D721Med (cell line): ENCODE measurements at places on chromosomes 6 and 20.

DNA sequence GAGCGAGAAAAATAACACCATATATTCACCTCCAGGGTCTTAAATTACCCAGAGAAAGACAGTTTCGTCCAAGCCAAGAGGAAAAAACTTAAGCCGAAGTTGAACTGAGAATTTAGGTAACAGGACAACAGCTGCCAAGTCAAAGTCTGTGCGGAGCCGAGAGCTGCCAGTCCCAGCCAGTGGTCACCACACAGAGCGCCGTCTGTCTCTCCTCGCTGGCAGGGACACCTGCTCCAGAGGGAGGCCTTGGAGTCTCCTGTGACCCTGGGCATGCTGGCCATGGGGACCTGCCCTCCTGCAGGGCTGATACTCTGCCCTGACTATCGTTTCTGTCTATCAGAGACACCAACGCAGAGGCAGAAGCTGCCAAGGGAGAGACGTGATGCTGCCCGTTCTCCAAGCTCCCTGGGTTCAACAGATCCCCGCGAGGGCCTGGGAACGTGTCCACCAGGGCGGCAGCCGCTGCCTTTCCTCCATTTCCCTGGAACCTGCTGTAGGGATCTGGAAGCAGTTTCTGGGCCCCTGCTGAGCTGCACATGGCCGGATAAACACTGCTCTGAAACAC, 341.3 kb downstream of the SMOC2 start:
- DNase-seq, result no peak

DNA sequence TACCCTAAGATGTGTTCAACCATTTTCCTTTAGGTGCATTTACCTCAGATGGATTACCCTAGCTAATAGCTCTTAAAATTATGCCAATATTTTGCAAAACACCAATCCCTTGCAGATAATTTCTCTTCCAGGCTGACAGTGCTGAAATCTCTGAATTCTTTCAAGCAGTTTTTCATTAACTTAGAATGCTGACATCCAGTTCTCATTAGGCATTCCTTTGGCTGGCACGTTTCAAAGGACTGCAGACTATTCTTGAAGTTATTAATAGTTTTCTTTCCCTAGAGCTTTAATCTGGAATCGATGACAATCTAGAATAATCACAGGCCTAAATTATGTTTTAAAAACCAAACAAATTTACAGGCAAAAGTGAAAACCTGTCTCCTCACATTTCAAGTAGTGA, 68.3 kb downstream of the SMLR1 start:
- no peak for DNase-seq

DNA sequence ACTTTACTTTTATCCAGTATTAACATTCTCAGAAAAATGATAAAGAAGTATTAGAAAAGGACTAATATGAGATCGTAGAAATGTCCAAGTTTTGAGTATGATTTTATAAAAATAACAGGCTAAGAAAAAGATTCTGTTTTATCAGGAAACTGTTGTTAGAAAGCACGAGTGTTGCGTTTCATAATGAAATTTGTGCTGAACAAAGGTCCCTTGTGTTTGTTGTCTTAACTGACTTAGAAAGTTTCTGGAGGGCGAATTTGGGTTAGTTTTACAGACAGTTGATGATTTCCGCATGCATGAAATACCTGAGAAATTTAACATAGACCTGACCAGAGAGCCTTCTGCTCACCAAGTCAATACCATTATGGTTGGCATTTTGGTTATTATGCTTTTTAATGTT, 136.0 kb downstream of the FNDC1 start:
- DNase-seq, result no peak

- DNase-seq, result peak; percentile 84
These were observed 98.8 kb downstream of the ASXL1 start for GRCh38 chr20:32456869-32457478.

DNA sequence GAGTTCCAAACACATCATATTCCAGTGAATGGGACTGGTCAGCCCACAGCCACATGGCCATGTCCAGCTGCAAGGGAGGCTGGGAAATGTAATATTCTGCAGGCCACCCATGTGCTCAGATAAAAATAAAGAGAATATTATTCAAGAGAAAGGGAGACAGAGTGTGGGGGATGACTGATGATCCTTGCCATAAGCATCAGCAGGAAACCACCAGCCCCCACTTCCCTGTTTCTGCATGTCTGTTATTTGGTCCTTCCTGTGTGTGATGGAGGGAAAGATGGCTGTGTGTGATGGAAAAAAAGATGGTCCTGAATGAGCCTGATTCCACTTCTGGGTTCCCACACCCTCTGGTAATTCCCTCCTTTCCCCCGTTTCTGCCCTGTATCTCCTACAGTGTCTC, 13.1 kb upstream of the RSPO4 start:
- no peak for DNase-seq

- no peak for DNase-seq
These were observed 28.2 kb downstream of the CGA start for GRCh38 chr6:87066449-87067333.

DNA sequence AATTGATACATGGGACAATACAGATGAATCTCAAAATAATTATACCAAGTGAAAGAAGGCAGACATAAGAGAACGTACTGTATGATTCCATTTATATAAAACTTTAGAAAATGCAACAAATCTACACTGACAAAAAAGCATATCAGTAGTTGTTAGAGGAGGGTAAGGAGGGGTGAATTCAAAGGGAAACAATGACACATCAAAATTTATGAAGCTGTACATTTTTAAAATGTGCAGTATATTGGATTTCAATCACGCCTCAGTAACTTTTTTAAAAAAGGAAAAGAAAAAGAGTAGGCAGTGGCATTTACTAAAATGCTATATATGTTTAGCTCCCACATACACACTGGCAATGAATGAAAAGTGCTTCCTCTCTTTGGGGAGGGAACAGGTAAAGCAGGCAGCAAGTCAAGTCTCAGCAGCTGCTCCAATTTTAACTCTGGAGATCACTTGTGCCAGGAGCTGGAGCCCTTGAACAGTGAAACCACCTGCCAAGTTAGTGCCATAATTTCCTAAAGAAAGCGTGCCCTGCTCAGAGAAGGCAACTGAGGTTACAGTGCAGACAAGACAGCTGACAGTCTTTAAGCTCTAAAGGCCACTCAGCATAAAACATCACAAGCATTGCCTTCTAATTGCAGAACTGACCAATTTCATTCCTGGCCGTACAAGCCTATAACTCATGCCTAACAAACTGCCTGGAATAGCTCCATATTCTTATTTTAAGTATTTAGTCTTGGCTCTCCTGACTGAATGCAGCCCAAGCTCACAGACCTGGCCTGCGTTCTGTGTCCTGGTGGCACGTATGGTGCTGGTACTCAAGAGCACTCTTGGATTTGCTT, 10.9 kb downstream of the FKBP1A start:
- DNase-seq, result no peak

GRCh38 chr6:43013843-43014433, at the start of the genes KLHDC3 and MEA1:
Gene KLHDC3, plus strand, starts transcription at chr6:43014249. Its CDS starts 2,944 bp downstream, at chr6:43017193.
Gene MEA1, minus strand, starts transcription at chr6:43013946. Its CDS starts 133 bp downstream, at chr6:43013813.
- peak; percentile 91 for DNase-seq

- DNase-seq, result no peak
These were observed 7.6 kb downstream of the LEMD2 start for GRCh38 chr6:33781131-33781975.

DNA sequence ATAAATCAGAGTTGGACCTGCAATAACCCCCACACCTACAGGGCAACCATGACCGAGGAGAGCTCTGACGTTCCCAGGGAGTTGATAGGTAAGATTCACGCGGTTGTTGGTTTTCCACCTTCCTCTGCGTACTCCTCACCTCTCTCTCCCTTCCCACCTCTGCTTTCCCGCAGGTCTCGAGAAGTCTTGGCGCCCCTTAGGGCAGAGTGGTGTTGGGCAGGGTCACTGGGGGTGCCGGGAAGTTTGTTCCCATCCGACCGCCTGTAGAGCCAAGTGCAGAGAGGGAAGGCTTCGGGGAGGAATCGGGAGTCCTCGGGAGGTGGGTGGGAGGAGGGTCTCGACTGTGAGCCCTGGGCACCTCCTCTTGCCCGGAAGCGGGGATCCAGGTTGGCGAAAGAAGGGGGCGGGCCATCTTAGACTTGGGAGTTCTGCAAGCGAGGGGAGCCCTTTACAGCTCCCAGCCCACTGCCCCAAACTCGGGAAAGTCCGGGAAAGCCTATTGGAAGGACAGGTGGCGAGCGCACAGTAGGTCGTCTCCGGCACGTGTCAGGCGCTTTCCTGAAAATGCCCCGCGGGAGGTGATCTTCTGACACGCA, 672 bp downstream of the CARMIL1 start:
- peak; percentile 22 for DNase-seq

GRCh38 chr20:8389381-8390036, 257.4 kb downstream of the PLCB1 start:
- DNase-seq, result no peak

DNA sequence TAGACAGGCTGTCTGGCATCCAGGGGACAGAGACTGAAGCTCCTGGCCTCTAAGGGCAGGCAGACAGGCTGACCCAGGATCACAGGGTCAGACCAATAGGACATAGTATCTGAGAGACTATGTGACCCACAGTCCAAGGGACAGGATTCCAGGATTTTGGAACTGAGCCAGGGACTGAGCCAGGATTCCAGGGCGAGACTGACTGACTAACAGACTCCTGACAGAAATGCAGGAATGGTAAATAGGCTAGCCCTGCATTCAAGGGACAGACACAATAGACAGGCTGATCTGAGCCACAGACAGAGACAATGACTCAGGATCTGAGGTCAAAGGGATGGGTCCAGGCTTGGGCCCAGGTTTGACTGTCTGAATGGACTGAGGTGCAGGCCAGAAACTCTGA, 19.8 kb downstream of the XKR7 start:
- no peak for DNase-seq

DNA sequence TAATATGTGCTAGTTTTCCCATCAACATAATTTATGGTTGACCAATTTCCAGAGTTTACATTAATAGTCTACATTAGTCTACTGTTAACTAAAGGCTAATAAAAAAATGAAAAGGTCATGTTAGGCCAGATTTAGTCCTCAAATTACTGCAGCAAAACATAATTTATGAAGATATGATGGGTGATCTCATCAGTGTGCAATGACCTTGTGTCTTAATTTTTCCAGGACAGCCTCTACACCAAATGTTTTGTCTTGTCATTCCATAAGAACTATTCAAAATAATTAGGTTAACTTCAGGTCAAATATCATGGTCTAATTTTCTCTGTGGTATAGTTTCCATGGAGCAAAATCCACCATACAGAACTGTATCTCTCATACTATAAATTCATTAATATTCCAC, 234.2 kb downstream of the COL12A1 start:
- DNase-seq, result no peak

DNA sequence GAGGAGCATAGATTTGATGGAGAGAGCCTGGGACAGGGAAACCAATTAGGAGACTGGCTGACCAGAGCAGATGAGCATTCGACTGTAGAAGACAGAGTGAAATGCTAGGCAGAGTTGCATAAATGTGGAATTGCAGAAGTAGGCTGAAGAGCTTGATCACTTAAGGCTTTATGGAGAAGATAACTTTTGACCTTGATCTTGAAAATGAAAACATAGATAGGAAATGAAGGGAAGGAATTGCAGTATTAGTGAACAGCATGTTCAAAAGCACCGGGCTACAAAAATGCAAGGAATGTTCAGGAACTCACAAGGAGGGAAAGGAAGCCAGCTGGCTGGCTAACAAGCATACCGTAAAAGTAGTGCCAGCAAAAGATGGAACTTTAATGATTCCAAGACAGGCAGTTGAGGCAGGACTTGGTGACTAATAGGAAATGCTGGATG, 20.5 kb upstream of the LTV1 start:
- no peak for DNase-seq

- DNase-seq, result no peak
These were observed 170.9 kb downstream of the DTNBP1 start for GRCh38 chr6:15491986-15492269.

GRCh38 chr6:162100096-162100495, 627.5 kb downstream of the PRKN start:
- DNase-seq, result no peak

- no peak for DNase-seq
These were observed 135.3 kb downstream of the HFE start for GRCh38 chr6:26222571-26222970.

DNA sequence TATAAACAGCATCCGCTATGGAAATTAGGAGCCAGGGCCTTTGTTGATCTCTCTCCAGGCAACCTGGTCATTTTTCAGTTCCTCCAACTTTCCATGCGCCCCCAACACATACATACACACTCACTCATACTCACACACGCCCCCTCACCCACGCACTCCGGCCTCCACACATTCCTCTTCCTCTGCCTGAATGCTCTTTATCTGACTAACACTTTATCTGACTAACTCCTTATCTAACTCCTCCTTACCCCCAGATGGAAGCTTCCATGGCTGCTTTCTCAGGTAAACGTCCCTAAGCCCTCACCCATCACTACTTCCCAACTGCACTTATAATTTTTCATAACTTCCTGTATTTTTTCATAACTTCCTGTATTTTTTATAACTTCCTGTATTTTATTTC, 17.4 kb downstream of the CASS4 start:
- no peak for DNase-seq

DNA sequence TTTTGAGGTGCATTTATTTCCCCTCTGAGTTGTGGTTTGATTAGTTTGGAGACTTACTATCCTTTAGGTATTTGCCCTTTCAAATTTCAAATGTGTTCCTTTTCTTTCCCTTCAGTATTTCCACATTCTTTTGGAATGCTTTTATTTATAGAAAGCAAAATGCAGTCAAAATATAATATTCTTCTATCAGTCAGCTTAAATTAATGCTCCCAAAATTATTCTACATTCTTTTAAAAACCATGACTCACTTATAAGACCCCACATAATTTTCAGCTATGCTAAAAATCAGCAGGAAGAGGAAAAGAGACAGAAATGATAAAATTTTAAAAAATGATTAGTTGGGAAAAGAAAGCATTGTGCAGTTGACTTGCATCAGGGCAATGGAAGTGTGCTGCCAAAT, 180.0 kb upstream of the SMLR1 start:
- no peak for DNase-seq

DNA sequence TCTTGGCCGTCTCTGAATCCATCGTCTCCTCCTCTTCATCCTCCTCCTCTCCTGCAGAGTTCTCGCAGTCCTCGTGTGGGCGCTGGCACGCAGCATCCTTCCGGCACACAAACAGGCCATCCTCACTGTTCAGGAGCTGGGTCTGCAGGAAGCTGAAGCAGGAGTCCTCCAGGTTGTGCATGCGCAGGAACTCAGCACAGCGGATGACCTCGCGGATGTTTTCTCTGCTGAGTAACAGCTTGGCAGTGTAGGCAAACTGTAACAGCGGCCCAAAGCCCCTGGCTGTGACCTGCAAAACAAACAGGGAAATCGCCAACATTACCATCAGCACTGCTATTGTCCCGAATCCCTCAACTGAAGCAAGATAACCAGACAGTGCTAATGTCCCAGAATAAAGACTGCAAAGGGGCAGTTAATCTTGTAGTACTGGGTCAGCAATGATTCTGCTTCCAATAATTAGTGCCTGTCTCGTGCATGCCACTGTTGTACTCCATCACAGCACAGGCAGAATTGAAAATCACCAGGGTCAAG, 57.4 kb downstream of the GJA10 start:
- DNase-seq, result no peak

DNA sequence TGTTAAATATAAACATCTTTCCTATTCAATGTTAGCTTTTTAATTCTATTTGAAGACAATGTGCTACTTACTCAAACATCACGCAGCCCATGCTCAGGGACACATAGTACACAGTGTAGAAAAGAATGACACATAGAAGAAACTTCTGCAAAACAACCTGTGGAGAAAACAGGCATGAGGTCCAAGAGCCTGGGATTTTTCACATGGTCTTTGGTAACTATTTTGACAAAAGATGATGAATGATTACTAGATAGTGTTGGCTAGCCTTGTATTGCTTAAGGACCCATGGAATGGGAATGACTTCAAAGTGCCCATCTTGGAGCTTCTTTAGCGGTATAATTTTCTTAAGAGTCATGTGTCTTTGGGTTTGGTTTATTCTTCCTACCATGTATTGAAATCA, 15.4 kb downstream of the TMEM244 start:
- DNase-seq, result no peak

- DNase-seq, result no peak
These were observed 30.3 kb upstream of the OCSTAMP start for GRCh38 chr20:46580613-46581205.
